ENCODE measurements at places on chromosomes 2 and 18. TPM values are rescaled to one million over a fixed set of nuclear protein-coding genes. Genes with fewer than 3 reads are reported as not detected.

DNA sequence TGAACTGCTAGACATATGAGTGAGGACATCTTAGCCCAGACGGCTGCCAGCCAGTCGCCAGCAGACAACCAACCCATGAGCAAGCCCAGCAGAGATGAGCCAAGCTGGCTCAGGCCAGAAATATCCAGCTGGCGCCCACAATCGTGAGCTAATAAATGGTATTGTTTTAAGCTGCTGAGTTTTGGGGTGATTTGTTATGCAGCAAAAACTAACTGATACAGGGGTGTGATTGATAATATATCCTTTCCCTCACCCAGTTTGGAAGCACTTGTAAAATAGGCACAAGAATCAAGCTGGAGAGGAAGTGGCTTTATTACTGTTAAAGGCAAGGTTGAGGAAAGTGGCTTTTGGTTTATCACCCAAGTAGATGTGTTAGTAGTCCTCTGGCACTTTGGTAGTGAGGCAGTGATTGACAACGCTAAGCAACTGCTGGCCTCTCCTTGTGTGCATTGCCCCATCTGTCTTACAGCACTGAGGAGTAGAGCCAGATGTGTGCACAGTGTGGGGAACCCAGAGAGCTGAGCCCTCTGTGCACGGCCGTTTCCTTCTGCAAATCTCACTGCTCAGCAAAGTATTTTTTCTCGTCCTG, 110.1 kb downstream of the MYO1B start:
- no peak for DNase-seq

Gene PELI1
- total RNA-seq: 4.2 TPM

- no peak for DNase-seq
Observed at GRCh38 chr2:85273738-85274731, 53.8 kb downstream of the TGOLN2 start.

- DNase-seq: no peak
Observed at GRCh38 chr18:74520096-74520833, 14.0 kb upstream of the CNDP1 start.

- no peak for DNase-seq
Observed at GRCh38 chr18:35808796-35809195, 163.7 kb upstream of the RMP24 start.

GRCh38 chr2:14303366-14304115, 329.0 kb upstream of the LRATD1 start:
- no peak for DNase-seq

- DNase-seq: peak; percentile 72
Observed at GRCh38 chr2:66576561-66577320, 141.8 kb downstream of the MEIS1 start.

- DNase-seq: no peak
Observed at GRCh38 chr18:12031846-12032245, 50.5 kb downstream of the IMPA2 start.

Gene ZSWIM2
- total RNA-seq: not detected

DNA sequence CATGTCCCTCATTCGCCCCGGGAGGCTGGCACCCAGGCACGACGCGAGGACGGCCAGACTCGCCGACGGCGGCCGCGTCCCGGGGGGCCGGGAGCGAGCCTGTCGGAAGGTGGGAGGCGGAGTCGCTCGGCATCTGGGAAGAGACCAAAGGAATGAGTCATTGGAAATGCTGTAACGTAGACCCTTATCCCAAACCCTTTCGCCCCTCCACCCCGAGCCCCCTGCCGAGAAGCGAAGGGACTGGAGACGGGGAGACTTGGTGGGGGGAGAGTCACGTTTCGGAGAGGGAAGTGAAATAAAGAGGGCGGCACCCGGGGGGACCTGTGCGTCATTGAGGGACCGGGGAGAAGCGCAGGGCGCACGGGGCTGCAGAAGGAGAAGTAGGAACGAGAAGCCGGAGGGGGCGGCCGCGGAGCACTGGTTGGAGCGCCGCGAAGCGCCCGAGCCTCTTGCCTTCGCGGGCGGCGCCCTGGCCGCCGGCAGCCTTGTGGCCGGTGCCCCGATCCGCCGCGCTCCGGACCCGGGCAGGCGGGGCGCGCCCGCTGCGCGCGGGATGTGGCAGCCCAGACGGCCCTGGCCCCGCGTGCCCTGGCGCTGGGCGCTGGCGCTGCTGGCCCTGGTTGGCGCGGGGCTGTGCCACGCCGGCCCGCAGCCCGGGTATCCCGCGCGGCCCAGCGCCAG, at the start of gene EMILIN2:
TSS of gene EMILIN2 (plus strand) at position 371 of the 681 bp plus-strand sequence. CDS start at position 554, 183 bp downstream.
- no peak for DNase-seq

- DNase-seq: no peak
Observed at GRCh38 chr2:120436460-120436739, 90.5 kb downstream of the INHBB start.

GRCh38 chr2:163667064-163667887, 68.5 kb downstream of the FIGN start:
- no peak for DNase-seq

Gene CEP76
- 22.4 TPM for total RNA-seq

Gene ASTL
- 2.6 TPM for total RNA-seq

DNA sequence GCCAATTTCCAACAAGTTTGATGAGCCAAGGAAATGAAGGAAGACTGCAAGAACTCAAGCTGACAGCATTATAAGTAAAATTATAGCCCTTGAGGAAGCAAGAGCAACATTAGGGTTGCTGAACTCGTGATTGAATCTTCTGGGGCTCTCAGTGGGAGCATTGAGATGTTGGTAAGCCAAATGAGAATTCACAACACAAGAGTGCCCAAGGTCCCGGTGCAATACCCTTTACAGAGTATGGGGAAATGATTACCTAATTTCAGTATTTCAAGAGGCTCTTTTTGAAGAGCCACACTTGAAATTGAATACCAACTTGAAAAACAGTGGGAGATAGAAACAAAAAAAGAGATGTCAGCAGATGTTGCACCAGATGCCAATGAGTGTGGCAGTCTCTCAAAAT, 554.5 kb downstream of the STK39 start:
- DNase-seq: no peak

Gene L3MBTL4
- total RNA-seq: not detected

Gene MYCN
- total RNA-seq: not detected

- no peak for DNase-seq
Observed at GRCh38 chr2:120703330-120703994, 32.2 kb upstream of the GLI2 start.

Gene TPO
- not detected for total RNA-seq

Gene CFAP65
- total RNA-seq: not detected

- no peak for DNase-seq
Observed at GRCh38 chr18:62977512-62977911, 262.2 kb downstream of the PHLPP1 start.

- peak; percentile 23 for DNase-seq
Observed at GRCh38 chr2:42169874-42170521, 845 bp downstream of the EML4 start.

Gene SERPINB2
- not detected for total RNA-seq

DNA sequence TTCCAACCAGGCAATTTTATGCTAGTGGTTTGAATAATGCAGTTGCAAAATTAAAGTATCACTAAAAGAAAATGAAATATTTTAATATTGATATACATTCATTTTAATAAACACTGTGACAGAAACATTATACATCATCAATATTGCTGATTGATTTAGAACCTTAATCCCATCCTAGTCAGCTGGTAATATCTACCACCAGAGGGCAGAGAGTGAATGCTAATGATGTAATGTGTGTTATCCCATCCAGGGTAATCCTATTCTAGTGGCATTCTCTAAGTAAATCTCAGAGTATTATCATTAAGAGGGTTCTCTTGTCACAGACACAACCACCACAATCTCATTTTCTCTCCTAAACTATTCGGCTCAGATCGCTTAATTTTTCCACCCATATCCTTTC, 477.4 kb downstream of the CPS1 start:
- peak; percentile 29 for DNase-seq

Gene IL1RL1
- total RNA-seq: not detected

DNA sequence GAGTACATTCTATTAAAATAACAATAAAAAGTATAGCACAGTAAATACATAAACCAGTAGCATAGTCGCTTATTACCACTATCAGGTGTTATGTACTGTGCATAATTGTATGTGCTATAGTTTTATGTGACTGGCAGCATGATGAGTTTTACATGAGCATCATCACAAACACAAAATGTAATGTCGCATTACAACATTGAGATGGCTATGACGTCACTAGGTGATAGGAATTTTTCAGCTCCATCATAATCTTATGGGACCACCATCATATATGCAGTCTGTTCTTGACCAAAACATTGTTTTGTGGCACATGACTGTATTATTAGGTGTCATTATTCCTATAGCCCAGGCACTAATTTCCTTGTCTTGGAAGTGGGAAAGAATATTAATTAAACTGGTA, 48.6 kb downstream of the ZDBF2 start:
- no peak for DNase-seq

Gene ELOA2
- total RNA-seq: not detected

- DNase-seq: no peak
Observed at GRCh38 chr2:187470698-187471097, 22.6 kb upstream of the CALCRL start.

- peak; percentile 98 for DNase-seq
Observed at GRCh38 chr2:7031547-7032245, 114.5 kb downstream of the RNF144A start.

Gene VWA3B
- not detected for total RNA-seq

DNA sequence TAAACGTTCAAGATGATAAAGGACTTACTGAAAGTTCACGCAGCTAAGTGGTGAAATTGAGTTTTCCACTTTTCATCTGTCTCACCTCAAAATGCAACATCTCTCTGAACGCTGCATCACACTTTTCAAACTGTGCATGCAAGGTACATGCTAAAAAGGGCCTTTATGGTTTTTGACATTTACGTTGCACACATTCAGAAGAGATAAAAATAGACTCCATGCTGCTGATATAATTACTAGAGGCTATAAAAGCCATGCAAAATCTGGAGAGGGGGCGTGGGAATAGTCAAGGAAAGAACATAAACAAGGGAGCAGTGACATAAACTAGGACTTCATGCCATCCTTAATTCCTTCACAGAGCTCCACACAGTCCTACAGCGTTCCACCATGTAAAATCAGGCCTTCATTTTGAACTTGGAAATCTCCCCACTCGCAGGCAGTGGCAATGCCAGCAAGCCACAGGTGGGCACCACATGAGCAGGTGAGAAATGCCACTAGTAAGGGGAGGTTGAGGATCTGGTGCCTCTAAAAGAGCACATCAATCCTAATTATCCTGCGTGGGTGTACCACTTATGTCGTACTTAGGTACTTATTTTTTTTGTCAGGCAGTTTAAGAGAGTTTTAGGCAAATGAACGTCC, 71.4 kb downstream of the ZEB2 start:
- no peak for DNase-seq

DNA sequence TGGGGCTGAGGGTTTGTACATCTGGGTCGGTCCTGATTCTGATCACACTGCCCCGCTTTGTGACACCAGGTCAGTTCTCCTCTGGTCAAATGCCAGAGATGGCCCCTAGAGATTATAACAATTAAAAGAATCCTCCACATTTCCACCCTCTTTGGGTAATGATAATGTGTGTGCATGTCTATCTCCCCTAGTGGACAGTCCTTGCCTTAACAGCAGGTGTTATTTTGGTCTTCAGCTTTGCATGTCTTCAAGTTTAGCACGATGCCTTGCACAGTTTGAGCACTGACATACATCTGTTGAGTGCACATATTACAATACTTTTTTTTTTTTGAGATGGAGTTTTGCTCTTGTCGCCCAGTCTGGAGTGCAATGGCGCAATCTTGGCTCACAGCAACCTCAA, 25.7 kb upstream of the COX7A2L start:
- DNase-seq: no peak

- no peak for DNase-seq
Observed at GRCh38 chr2:69902213-69902922, 8.6 kb downstream of the SNRNP27 start.

GRCh38 chr2:70190418-70191243, at the start of gene C2orf42:
Gene C2orf42, minus strand, starts transcription at chr2:70191019. Its CDS starts 9,034 bp downstream, at chr2:70181985.
- peak; percentile 98 for DNase-seq

- DNase-seq: no peak
Observed at GRCh38 chr2:152600697-152601096, 116.6 kb downstream of the PRPF40A start.

Gene PDE1A
- 10.9 TPM for total RNA-seq

DNA sequence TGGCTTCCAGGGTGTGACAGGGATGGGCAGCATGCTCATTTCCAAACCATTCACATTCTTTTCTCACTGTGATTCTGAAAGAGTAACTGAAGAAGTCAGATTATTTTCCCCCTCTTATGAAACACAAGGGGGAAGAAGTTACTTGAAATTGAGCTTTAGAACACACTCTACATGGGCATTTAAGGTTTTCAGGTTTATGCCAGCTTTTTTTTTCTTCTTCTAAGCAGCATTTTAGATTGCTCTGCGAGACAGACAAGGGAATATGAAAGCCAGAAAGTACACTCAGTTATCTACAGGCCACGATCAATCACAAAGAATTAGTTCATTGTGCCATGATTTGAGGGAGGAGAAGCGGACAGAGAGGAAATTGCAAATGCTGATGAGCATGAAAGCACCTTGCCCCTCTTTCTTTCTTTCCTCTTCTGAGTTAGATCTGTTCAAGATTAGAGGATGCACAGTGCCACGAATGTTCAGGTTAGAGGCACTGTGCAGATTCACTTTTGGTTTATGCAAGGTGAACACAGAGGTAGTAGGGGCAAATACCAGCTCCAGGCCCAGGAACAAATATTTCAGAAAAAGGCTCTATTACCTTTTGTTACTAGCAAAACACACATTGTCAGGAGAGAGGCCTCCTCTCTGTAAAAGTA, 49.2 kb downstream of the CXCR4 start:
- DNase-seq: no peak

- DNase-seq: peak; percentile 80
Observed at GRCh38 chr2:86632672-86633071, 9.0 kb upstream of the RNF103 start.

GRCh38 chr2:143936848-143937722, 582.8 kb downstream of the ZEB2 start:
- no peak for DNase-seq

Gene MATN3
- not detected for total RNA-seq

Gene CKAP2L
- 7.7 TPM for total RNA-seq

Gene ZNF892
- total RNA-seq: 2.5 TPM

DNA sequence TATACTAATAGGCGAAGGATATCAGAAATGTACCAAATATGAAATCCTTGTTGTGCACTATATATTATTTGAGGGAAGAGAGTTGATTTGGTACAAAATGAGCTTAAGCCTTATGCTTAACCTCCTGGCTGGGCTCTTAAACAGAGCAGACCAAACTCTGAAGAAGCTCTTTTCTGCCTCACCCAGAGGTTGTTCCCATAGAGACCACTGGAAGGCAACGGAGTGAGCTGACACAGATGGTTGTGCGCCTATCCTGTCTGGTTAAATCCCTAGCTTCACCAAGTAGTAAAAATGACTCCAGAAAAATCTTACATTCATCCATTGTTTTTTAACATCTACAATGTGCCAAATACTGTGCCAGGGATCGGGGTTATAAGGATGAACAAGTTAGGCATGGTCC, 55.9 kb upstream of the NOL4 start:
- no peak for DNase-seq

DNA sequence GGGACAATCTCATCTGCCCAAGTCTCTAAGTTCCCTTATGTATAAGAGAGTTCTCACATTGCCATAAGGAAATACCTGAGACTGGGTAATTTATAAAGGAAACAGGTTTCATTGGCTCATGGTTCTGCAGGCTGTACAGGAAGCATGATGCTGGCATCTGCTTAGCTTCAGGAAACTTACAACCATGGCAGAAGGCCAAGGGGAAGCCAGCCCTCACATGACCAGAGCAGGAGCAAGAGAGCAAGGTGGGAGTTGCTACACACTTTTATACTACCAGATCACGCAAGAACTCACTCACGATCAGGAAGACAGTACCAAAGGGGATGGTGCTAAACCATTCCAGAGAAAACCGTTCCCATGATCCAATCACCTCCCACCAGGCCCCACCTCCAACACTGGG, 73.9 kb downstream of the PRKRA start:
- no peak for DNase-seq

Gene AQP12B
- not detected for total RNA-seq

Gene MOGAT1
- total RNA-seq: not detected

Gene TUBA4B
- not detected for total RNA-seq

Gene TMEM18
- 39.4 TPM for total RNA-seq
